Fibroblast of lung (primary cell): ENCODE measurements at places on chromosomes 5 and 9. TPM values are rescaled to one million over a fixed set of nuclear protein-coding genes. Genes with fewer than 3 reads are reported as not detected.

FOXD4L6 gene
- not detected in 2 replicates for total RNA-seq

DRD1 gene
- total RNA-seq, result 2.0 and 2.6 TPM in 2 replicates

SPAAR gene
- under 0.01 and 0.17 TPM in 2 replicates for total RNA-seq

PCDHB3 gene
- total RNA-seq, result 0.77 and 1.7 TPM in 2 replicates

SMIM33 gene
- not detected in 2 replicates for total RNA-seq
